ENCODE measurements at places on chromosomes 7 and 10. TPM values are rescaled to one million over a fixed set of nuclear protein-coding genes. Genes with fewer than 3 reads are reported as not detected.

TLX1 gene
- not detected for total RNA-seq

LIPJ gene
- total RNA-seq: under 0.01 TPM

OPN1SW gene
- 1.1 TPM for total RNA-seq

TFPI2 gene
- 81.8 TPM for total RNA-seq

SPAG6 gene
- not detected for total RNA-seq

SPACDR gene
- 0.32 TPM for total RNA-seq

AKR1C8 gene
- 0.16 TPM for total RNA-seq

ELN gene
- total RNA-seq: 0.81 TPM

Data from bladder microvascular endothelial cell (primary cell).